ENCODE measurements at places on chromosomes 5 and 9.

GRCh38 chr9:33381231-33381791 lies 21.1 kb downstream of the AQP7 start:
- no peak for DNase-seq

DNA sequence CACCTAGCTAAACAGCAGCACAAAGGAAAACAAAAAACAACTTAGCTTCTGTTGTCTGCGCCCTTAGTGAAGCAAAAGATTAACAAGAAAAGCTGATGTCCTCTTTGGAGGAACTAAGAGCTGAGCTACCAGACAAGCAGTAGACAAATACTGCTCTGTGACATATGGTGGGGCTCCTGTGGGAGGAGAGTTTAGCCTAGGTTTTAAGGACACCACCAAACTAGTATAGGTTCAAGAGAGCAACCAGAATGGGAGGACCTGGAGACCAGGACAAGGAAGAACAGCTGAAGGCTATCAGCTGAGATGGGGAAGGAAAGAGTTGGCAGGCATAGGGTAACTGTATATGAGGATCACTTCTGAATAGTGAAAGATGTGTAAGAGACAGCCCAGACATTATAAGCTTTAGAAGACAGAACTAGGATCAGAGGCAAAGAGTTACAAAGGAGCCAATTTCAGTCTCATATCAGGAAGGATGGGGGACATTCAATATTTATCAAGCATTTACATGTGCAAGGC lies 27.2 kb downstream of the FBXW2 start:
- no peak for DNase-seq

DNA sequence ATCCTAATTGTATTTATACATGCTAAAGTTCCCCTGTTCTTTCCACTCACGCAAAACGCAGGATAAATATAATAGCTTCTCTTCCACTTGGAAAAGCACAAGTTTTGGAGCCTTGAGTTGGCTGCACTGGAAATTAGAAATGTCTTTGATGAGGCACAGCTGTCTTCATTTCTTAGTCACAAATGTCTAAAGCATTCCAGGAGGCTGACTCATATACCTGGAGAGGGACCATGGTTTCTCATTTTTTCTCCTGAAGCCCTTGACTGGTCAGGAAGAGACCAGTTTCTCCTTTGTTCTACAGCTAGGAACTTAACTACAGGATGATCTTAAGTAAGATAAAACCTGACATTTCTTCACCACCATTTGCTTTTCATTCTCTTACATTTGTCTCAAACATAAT lies 16.2 kb downstream of the MTX3 start:
- DNase-seq: no peak

- DNase-seq: no peak
Measured at GRCh38 chr5:56100439-56101176, 105.8 kb upstream of the IL6ST start.

- no peak for DNase-seq
Measured at GRCh38 chr5:87359106-87359505, 53.6 kb downstream of the CCNH start.

GRCh38 chr9:112283582-112284253 lies 49.7 kb downstream of the PTBP3 start:
- no peak for DNase-seq

- no peak for DNase-seq
Measured at GRCh38 chr5:140106101-140106500, 7.8 kb upstream of the PURA start.

DNA sequence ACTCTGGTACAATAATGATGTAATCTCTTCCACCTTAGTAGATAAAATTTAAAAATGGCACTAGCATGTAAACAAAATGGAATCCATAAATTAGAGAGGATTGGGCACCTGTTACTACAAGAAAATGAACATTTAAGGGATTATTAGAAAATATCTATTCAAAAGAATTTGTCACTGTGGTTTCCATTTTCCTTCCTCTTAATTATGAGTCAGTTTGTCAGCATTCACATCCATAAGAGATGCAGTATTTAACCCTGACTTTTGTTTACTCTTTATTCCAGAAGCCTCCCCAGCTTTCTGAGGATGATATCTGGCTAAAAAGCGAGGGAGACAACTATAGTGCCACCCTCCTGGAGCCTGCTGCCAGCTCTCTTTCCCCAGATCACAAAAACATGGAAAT lies 72.1 kb downstream of the C9orf152 start:
- no peak for DNase-seq

DNA sequence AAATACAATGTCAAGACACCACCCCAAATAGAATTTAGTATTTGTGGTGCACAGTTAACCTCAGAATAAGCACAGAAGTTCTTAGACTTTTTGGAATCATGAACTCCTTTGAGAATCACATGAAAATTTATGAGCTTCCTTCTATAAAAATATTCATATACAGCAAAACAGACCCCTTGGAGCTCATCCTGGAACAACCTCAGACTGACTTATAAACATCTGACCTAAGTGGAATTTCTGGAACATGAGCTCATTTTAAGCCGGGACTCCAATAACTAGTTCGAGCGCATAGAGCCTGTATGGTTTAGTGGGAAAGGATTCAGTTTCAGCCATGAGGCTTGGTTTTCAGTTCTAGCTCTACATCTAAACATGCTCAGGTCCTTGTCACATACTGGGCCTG lies 192.3 kb downstream of the DEPDC1B start:
- DNase-seq: no peak

GRCh38 chr5:73544429-73545402 lies 20.7 kb downstream of the ANKRA2 start:
- DNase-seq: no peak

DNA sequence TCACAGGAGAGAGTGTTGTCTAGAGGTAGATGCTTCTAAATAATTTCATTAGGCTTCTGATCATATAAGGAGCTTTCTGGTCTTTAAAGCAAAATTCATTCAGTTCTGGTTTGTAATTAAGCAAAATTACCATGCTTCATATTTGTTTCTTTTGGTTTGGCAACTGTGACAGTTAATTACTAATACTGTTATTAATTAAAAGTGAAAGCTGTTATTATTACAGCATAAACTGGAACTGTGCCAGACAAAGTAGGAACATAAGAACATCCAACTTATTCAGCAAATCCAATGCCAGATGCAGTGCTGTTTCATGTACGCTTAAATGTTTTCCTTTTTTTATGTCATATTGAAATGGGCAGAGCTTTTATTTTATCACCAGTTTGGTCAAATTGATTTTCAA lies 70.4 kb upstream of the DAB2 start:
- DNase-seq: no peak

GRCh38 chr9:128216781-128217553 lies 13.8 kb downstream of the DNM1 start:
- no peak for DNase-seq

DNA sequence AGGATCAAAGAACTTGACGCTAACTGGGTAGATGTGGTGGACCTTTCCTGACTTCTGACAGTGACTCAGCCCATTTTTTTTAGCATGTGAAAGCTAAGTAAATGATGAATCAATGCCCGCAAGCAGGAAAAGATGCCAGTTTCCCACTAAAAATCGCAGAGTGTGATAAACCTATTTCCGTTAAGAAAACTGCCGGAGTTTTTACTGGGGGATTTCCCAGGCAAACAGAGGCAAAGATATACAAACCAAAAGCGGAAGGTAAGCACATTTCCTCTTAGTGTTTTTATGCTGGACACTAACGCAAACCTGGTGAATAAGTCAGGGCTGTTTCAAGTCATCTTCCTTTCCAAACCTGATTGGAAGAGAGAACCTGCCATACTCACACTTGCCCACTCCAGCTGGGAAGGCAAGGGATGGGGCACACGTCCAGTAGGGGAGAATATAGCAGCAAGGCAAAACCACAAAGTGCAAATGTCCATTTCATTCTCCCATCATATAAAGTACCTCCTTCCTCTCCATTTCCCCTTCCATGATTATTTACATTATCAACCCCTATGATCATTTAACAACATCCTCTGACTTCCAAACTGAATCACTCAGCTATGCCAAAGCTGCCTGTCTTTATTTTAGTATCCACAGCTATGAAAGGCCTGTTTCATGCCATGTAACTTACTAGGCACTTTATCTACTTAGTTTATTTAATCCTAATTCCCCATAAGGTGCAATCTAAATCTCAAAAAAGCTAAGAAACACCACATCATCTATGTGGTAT lies 349.7 kb upstream of the RFX3 start:
- no peak for DNase-seq

- DNase-seq: no peak
Measured at GRCh38 chr9:78928625-78929405, 631.9 kb downstream of the PSAT1 start.

- no peak for DNase-seq
Measured at GRCh38 chr9:105007143-105007542, 79.2 kb upstream of the ABCA1 start.

- no peak for DNase-seq
Measured at GRCh38 chr9:14062586-14063221, 251.2 kb downstream of the NFIB start.

DNA sequence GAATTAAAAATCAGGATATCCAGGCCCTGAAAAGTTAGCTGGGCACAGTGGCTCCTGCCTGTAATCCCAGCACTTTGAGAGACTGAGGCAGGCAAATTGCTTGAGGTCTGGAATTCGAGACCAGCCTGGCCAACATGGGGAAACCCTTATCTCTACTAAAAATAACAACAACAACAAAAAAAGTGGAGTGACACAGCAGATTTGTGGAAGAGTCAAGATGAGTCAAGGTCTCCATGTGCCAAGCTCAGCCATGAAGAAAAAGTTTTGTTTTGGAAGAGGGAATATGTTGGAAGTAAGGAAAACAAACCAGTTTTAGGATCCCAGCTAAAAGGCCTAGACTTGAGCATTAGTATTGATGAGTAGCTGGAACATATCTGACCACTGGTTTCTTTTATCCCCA lies 14.7 kb downstream of the LRRC70 start:
- DNase-seq: no peak

DNA sequence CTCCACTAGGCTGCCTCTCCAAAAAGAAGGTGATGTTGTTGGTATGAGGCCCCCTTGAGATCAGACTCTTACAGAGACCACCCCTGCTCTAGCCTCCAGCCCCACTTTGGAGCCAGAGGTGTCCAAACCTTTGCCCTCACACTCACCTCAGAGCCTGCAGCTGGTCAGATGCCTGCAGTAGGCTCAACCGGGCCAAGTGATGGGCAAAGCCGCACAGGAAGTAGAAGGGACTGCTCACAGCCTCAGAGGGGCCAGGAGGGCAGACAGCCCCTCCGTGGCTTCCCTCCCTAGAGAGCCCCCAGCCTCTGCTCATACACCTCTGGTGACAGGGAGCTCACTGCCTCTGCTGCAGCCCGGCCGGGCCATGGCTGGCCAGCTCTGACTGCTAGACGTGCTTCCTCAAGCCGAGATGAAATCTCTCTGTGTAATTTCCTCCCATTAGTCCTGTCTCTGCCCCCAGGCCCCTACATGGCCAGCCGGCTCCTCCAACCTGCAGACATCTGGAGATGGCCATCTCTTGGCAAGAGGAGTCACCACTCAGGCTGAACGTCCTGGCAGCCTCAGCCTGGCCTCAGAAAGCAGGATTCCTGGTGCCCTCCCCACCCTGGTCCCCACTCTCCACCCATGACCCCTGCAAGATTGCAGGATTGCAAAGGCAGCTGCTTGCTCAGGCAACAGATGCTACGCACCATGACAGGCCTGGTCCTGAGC lies 7.3 kb upstream of the TCF7 start:
- DNase-seq: no peak

- DNase-seq: no peak
Measured at GRCh38 chr9:27595733-27596132, 22.5 kb upstream of the C9orf72 start.

- no peak for DNase-seq
Measured at GRCh38 chr9:33455945-33456344, 8.6 kb upstream of the AQP3 start.

DNA sequence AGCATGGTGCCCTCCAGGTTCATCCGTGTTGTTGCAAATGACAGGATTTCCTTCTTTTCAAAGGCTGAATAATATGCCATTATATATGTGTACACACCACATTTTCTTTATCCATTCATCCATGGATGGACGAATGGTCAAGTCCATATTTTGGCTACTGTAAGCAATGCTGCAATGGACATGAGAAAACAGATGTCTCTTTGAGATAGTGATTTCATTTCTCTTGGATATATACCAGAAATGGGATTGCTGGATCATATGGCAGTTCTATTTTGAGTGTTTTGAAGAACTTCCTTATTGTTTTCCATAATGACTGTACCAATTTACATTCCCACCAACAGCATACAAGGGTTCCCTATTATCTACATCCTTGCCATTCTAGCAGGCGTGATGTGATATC lies 67.9 kb downstream of the TEK start:
- no peak for DNase-seq

DNA sequence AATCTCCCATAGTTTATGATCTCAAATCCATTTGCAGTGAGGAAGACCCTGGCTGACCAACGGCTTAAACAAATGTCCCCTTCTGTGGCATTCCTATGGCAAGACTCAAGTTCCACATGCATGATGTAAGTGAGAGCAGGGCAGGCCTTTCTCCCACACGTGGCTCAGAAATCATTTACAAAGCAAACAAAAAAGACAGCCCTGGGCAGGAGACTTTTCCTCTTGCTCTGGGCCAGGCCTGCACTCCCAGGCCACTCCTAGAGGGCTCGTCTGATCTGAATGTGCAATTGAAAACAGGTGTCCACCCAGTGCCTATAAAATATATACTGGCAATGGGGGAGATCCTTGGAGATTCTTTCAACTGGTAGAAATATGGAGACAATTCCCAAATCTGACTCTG lies 123.1 kb downstream of the DMRT2 start:
- no peak for DNase-seq

DNA sequence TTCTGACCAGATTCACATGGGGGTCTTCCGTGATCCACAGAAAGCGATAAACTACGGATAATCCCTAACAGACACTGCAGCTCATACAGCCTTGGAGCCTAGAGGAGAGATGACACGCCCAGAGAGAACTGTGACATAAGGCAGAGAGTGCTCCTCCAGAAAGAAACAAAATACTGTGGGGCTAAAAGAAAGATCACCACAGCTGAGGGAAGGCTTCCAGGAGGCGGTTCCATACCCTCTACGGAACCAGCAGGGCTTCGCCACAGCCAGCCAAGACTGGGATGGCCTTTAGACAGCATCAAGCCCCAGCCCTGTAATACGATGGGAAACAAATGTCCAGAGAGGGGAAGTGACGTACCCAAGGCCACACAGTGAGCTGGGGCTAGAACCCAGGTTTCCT lies 19.3 kb downstream of the GPX3 start:
- no peak for DNase-seq

DNA sequence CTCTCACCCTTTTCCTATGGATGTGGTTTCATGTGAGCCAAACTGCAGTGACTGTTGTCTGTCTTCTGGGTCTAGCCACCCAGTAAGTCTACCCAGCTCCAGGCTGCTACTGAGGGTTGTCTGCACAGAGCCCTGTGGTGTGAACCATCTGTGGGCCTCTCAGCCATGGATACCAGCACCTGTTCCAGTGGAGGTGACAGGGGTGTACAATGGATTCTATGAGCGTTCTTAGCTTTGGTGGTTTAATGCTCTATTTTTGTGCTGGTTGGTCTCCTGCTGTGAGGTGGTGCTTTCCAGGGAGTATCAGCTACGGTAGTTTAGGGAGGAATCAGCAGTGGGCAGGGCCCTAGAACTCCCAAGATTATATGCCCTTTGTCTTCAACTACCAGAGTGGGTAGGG lies 186.7 kb downstream of the NR2F1-AS1 start:
- no peak for DNase-seq

All from GM12891 (cell line).